H4 (cell line): ENCODE measurements at places on chromosomes 5 and 9. TPM values are rescaled to one million over a fixed set of nuclear protein-coding genes. Genes with fewer than 3 reads are reported as not detected.

- DNase-seq: no peak
These were observed 217.1 kb upstream of the MVB12B start for GRCh38 chr9:126109575-126109974.

DNA sequence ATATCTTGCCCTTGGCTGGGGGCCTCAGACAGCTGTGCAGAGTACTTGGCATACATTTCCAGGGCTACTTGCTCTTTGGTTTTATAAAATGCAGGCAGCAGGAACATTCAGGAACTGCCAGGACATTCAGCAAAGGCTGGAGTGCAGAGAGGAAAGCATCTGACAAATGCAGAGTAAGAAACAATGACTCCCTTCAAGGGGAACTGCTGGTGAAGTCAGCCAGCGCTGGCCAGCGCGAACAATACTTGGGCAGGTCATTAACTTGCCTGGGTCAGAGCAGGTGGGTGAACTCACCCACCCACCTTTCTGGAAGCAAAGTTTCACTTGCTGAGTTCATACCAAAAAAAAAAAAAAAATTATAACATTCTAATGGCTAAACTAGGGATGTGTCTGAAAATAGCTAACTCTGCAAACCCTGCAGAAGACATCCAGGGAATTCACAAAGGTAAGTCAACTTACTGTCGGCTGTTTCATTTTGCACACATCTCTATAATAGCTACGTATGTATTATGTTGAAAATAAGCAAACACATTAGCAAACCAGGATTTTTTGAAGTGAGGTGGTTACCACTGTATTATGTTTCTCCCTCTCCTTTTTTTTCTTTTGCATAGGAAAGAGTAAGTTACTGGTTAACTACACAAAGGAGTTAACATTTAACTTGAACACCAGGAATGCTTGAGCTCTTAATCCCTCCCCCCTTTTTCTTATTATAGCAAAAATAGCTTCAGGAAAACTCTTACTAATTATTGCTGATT lies 152.2 kb downstream of the GLIS3 start:
- no peak for DNase-seq

The SLC4A9 gene
- total RNA-seq: not detected in 2 replicates

GRCh38 chr9:2765250-2765880 lies 48.1 kb downstream of the KCNV2 start:
- DNase-seq: no peak

- DNase-seq: no peak
These were observed 9.4 kb downstream of the RABGAP1 start for GRCh38 chr9:122950263-122950662.

The GARIN3 gene
- total RNA-seq: not detected in 2 replicates

- no peak for DNase-seq
These were observed 22.8 kb upstream of the ELL2 start for GRCh38 chr5:95984287-95984938.

The SLIT3 gene
- 0.58 and 5.5 TPM in 2 replicates for total RNA-seq

- no peak for DNase-seq
These were observed 7.4 kb upstream of the GLIPR2 start for GRCh38 chr9:36129139-36129538.

The FBXL7 gene
- 3.7 and 5.0 TPM in 2 replicates for total RNA-seq

The ACOT12 gene
- total RNA-seq: not detected in 2 replicates

- peak; percentile 50 for DNase-seq
These were observed 20.1 kb upstream of the TCERG1 start for GRCh38 chr5:146426853-146427618.

DNA sequence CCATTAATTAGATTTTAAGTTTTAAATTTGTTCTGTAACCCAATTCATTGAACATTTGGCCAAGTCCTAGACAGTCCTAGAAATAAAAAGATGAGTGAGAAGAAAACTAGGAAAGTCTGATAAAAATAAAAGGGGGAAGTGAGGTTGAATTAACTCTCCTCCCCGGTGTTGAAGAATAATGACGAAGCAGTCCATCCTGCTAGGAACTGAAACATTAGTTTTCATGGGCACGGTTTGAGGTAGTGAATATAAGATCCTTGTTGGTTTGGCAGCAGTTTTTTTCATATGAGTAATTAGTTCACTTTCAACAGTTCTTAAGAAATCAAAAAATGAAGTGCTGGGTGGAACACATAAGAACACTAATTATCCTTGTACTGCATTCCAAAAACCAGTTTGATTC lies 103.1 kb downstream of the MTREX start:
- no peak for DNase-seq

DNA sequence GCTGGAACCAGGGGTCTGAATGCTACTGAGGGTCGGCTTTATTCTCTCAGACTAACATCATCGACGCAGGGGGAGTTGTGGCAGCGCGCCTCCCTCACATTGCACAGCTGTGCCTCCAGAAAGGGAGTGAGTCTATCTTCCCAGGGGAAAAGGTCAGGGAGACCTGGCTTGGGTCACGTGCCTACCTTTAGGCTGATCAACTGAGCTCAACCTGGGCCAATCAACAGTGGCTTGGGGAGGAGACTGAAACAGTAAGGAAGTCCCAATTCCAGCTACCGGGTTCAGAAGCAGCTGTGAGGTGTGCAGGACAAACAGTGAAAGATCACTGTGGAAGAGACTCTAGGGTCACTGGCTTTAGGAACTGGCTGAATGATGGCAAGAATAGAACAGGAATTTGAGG lies 14.3 kb downstream of the SNX30 start:
- no peak for DNase-seq

DNA sequence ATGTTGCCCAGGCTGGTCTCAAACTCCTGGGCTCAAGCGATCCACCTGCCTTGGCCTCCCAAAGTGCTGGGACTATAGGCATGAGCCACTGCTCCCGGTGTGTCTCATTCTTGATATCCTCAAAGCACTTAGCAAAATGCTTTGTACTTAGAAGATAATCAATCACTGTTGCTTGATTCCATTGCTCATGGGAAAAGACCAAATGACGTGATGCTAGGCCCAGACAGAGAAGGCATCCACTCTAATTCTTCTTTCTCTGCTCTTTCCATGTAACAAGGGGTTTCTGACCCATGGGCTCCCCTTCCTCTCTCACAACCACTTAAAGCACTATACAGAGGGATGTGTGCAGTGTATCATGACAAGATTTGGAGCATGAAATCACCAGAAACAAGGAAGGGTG lies 83.0 kb downstream of the APBA1 start:
- no peak for DNase-seq

GRCh38 chr5:149471406-149472183 lies 79.6 kb downstream of the CSNK1A1 start:
- DNase-seq: peak; percentile 48

The FAXDC2 gene
- total RNA-seq: 0.81 and 3.2 TPM in 2 replicates

DNA sequence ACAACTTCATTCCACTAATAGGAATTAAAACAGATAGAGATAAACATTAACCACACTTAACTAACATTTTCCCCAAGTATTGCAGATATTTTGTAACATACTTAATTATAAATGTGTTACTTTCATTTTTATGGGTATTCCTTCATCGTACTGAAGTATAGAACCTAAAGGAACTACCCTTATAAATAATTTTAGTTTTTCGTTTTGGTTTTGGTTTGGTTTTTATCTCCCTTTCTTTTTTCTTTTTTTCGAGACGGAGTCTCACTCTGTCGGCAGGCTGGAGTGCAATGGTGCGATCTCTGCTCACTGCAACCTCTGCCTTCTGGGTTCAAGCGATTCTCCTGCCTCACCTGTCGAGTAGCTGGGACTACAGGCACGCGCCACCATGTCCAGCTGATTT lies 60.1 kb upstream of the LMNB1 start:
- DNase-seq: no peak

DNA sequence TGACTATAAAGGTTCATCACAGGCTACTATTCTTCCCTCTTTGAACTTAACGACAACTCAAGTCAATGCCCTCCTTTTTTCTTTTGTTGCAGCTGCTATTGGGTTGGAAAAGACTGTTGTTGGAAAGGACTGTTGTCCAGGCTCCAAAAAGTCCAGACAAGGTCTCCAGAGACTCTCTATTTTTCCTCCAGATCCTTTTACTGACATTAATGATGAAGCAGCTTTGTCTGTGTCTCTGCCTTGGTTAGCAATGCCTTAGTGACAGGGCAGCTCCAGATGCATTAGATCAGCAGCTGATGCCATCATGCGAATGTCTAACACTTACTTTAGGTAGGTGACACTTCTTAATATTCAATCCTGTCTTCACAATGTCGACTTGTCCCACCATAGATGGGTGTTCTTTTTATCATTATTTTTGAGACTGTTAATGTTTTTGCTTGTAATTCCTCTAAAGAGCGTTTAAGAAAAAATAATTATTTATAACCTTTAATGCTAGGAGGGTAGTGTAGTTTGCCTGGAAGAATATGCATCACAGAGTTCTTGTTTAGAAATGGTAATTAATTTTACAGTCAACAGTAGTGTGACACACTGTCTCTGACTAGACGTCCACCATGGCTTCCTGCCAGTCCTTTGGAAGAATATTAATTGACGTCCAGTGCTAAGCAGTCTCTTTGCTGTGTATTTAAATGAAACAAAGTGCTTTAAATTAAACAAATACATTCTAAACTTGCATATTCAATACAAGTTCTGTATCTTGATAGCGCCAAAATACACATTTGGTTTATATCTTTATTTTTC lies 492.2 kb downstream of the NR2F1-AS1 start:
- no peak for DNase-seq

The FCN2 gene
- total RNA-seq: not detected in 2 replicates

The CSF1R gene
- total RNA-seq: 0.02 TPM in 1 of 2 replicates, not detected in the other

- DNase-seq: no peak
These were observed 278.3 kb upstream of the PTGER4 start for GRCh38 chr5:40401284-40402006.
